ENCODE measurements at places on chromosomes 2 and 18.

DNA sequence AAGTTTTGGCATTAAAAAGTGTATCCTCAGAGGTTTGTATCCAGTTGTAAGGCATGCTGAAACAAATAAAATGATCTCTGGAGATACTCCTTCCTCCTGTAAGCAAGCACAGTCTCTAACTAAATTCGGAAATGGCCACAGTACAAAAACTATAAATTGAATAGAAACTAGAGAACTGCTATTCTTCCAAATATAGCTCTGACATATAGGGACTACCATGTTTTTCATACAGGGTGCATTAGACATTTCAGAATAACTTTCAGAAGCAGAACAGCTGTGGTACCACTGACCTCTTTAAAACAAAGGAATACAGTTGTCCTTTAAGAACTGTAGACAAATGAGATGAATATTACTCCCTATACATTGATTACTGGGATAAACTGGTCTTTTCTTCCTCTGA, 568.5 kb downstream of the ARHGAP15 start:
- no peak for DNase-seq

DNA sequence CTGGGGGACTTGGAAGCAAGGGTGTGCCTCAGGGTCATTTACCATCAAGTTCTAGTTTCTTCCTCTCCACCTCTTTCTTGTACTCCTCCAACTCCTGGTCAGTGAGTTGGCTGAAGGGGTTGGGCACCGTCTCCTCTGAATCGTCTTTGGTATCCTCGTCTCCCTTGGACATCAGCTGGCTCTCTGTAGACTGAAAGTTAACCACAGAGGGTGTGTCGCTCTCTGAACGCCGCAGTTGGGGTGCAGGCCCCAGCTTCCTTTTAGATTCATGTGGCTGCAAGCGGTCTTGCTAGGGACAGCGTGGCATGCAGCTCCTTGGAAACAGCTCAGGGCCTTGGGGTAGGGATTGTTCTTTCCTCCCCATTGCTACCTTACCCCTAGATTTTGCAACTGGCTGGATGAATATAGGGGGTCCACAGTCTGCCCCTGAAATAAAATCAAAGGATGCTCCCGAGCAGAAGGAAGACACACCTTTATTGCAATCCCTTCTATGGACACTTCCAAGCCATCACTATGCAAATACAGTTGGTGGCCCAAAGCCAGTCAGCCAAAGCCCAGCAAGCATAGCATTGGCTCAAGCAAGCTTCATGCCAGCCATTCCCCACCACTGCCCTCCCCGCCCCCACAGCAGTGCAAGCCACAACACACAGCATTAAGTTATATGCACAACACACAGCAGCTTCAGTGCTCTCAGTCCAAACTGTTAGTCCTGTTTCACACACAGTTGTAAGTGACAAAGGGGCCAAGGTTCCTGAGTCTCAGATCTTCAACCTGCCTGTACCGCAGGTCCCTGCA, 93.2 kb downstream of the ADD2 start:
- DNase-seq = no peak

- DNase-seq = no peak
Observed at GRCh38 chr2:58045580-58046334, 849 bp upstream of the VRK2 start.

GRCh38 chr2:46737577-46737976, 178.0 kb downstream of the MCFD2 start:
- DNase-seq = no peak

DNA sequence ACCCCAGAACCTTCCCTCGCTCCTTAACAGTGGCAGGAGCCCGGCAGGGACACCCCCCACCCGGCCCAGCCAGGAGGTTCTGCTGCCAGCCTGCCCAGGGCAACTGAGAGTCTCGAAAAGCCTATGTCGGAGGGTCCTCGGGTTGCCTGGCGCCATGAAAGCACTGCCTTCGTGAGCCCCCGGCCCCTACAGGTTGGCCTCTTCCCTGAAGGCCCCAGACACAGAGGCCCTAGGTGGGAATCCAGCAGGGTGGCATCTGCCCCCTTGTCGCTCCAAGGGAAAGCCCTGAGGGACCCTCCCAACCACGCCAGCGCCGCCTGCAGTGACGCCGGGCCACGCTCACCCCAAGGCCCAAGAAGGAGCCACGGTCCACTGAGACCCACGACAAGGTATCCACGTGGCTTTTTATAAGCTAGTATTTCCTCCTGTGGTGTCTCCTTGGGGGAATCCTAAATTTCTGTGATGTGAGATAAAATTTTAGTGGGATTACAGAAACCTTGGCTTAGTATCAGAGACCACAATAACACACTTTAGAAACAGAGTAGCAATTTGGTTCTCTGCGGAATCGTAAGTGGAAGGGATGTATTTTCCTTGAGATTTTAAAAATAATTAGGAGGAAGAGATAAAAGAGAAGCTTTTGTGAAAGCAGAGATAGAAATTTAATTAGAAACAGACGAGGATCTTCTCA, 138.9 kb downstream of the HDAC4 start:
- no peak for DNase-seq

DNA sequence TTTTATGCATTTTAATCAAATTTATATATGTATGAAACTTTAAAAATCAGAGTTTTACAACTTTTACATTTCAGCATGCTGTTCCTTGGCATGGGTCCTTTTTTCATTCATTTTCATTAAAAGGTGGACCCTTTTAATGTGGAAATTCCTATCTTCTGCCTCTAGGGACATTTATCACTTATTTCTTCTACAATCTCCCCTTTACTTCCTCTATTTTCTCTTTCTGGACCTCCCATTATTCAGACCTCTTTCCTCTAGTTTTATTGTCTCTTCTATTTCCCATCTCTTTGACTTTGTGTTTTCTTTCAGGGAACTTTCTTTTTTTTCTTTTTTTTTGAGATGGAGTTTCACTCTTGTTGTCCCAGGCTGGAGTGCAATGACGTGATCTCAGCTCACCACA, 5.7 kb downstream of the PROC start:
- DNase-seq = no peak

GRCh38 chr2:236844711-236845110, 241.0 kb upstream of the COPS8 start:
- no peak for DNase-seq
